Stimulated activated naive CD8-positive, alpha-beta T cell treated with anti-CD3 and anti-CD28 coated beads, Interleukin-15, Interleukin-2, amounts not matched to agents 100 U/mL and 50 U/mL, for 24 hours (primary cell): ENCODE measurements at places on chromosomes 16 and 17.

DNA sequence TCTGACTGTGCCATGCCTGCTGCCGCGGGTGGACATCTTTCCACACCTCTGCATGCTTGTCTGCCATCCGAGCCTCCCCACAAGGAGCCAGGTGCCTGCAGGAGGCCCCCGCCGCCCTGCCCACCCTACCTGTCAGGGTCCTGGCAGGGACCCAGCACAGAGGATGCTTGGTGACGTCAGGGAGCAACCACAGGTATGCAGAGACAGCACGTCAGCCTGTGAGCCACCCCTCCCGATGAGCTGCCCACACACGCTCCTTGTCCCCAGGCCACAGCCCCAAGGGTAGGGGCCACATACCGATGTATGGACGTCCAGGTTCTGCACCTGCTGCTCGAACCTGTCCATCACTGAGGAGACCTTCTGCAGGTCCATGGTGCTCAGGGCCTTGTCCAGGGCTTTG, 10.6 kb downstream of the CHMP1A start:
- DNase-seq: no peak

GRCh38 chr16:5447734-5448133, 350.1 kb upstream of the EEF2KMT start:
- DNase-seq: no peak

DNA sequence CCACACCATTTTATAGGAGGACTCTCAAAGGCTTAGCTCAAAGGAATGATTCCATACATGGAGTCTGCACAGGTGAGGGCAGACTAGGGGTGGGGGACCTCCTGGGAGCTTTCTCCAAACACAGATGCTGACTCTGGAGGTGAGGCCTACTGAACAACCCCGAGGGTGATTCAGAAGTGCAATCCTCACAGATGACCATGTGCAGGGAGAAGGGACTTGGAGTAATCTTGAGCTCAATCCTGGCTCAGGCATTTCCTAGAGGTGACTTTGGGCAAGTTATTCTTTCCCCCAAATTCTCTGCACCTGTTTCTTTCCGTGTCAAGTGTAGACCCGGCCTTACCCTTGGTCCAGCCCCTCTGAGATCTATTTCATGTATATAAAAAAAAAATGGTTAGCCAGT, 401.5 kb downstream of the SLC39A11 start:
- no peak for DNase-seq

- DNase-seq: no peak
These were observed 299.9 kb downstream of the WWOX start for GRCh38 chr16:78399384-78399783.

- no peak for DNase-seq
These were observed 45.0 kb downstream of the DYNLRB2 start for GRCh38 chr16:80585764-80586163.

DNA sequence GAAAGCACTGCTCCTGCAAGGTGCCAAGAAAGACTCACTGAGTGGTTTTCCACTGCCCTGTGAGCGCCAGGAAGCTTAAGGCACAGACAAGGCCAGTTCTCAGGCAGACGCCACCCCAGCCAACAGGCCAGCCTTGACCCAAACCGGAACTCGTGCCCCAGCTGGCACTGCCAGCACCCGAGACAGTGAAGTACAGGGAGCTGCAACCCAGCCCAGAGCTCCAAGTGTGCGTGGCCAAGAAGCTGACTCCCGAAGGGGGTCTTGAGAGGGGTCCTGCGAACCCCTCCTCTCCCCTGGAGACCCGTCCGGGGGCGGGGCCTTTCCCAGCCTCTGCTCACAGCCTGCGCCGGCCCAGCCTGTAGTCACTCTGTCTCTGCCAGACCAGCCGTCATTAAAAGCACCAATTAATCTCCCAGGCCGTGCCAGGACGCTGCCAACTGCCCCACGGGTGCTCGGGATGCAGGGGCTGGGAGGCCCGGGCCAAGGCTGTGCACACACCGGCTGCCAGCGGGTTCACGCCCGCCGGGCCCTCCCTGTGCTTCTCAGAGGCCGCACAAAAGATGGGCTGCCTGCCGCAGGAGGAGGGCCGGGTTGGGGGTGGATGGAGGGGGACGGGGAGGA, 4.4 kb upstream of the SOX8 start:
- no peak for DNase-seq

DNA sequence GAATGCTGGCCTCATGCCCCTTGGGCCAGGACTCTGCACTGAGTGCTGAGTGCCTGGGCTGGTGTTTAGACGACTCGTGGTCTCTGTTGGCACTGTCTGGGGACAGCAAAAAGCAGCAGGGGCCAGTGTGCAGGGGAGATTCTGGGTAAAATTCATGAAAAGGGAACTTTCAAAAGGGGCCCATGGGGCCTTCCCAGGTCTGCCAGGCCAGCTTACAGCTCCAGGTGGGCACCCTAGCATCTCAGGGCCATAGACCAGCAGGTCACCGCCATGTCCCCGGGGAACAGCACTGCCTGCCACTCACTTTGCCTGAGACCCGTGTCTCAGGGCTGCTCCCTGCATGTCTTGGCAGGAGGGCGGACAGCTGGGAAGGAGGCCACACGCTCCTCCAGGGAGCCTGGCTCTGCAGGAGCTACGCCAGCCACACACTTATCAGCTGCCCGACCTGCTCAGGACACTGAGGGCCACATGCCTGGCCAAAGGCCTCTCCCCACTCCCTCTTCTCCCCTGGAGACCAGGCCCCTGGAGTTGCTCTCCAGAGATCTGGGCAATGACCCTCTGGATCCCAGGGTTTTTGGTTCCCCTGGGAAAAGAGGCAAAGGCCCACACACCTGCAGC, 8.8 kb upstream of the FASN start:
- DNase-seq: no peak

DNA sequence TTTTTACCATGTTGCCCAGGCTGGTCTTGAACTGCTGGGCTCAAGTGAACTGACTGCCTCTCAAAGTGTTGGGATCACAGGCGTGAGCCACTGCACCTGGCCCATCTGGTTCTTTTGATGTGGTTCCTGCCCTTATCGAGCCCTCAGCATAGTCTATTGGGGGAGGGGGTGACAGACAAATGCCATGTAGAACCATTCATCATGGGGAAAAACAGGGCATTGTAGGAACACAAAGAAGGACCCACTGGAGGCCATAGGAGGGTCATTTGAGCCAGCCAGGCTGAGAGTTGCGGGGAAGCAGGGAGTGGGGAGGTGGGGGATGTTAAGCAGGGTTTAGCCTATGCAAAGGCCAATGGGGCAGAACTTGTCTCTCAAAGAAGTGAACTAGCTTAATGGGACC, 11.9 kb downstream of the SEC14L5 start:
- no peak for DNase-seq
